Osteoblast (primary cell): ENCODE measurements at places on chromosomes 2 and 18.

GRCh38 chr2:150676747-150677383 lies 189.4 kb upstream of the RND3 start:
- H3K36me3 ChIP-seq, result no peaks in the 10 kb centered on the region
- H3K27ac ChIP-seq, result no peak overlapping the region
- H3K27me3 ChIP-seq, result no peaks in the 10 kb centered on the region
- H3K4me3 ChIP-seq, result no peak overlapping the region
- H3K4me1 ChIP-seq, result peaks cover 27% of the 10 kb centered on the region
- no peak for DNase-seq

DNA sequence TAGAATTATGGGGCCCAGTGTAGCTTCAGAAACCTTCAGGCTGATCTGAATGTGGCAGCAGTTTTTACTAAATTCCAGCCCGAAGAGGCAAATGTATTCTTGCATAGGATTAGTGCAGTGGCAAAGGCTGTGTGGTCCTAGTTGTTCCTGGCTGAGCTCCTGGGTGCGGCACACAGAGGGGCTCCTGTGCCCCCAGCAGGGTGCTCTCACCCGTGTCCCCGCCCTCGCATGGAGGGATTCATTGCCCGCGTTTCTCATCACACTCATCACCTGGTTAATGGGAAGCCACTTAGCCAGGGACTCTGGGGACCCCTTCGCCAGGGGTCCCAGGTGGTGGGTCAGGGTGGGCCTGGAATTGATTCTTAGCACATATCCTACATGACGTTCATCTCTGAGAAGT lies 3.9 kb downstream of the KCNG2 start:
- H3K4me3 ChIP-seq, result no peak overlapping the region
- H3K4me1 ChIP-seq, result no peaks in the 10 kb centered on the region
- H3K27me3 ChIP-seq, result peaks cover 39% of the 10 kb centered on the region
- H3K27ac ChIP-seq, result no peak overlapping the region

DNA sequence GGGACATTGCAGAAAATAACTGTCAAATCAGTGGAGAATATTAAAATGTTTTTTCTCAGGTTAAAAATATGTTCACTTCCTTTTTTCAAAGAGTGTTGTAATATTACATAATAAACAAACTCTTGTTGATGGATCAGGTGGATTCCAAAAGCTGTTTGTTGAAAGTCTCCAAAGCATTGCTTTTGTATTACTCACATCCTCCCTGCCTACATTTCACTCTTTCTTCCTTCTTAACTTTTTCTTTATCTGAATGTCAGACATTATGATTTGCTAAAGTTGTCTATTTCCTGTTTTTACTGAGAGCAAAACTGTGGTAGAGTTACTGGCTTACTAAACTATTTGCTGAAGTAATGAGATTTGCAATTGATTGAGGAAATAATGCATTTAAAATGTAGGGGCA lies 92.1 kb downstream of the CDH19 start:
- no peak for DNase-seq
- H3K27ac ChIP-seq, result no peak overlapping the region
- no peaks in the 10 kb centered on the region for H3K36me3 ChIP-seq
- H3K4me1 ChIP-seq, result no peaks in the 10 kb centered on the region
- H3K27me3 ChIP-seq, result no peaks in the 10 kb centered on the region
- H3K4me3 ChIP-seq, result no peak overlapping the region

- no peak for DNase-seq
- H3K4me1 ChIP-seq, result no peaks in the 10 kb centered on the region
- no peaks in the 10 kb centered on the region for H3K36me3 ChIP-seq
- no peaks in the 10 kb centered on the region for H3K27me3 ChIP-seq
- no peak overlapping the region for H3K27ac ChIP-seq
Observed at GRCh38 chr2:115294999-115295398, 852.6 kb downstream of the DPP10 start.

GRCh38 chr18:63440219-63440618 lies 17.9 kb upstream of the VPS4B start:
- H3K4me3 ChIP-seq, result no peak overlapping the region
- H3K36me3 ChIP-seq, result no peaks in the 10 kb centered on the region
- H3K27me3 ChIP-seq, result no peaks in the 10 kb centered on the region
- peak; percentile 57 for DNase-seq
- H3K27ac ChIP-seq, result no peak overlapping the region

DNA sequence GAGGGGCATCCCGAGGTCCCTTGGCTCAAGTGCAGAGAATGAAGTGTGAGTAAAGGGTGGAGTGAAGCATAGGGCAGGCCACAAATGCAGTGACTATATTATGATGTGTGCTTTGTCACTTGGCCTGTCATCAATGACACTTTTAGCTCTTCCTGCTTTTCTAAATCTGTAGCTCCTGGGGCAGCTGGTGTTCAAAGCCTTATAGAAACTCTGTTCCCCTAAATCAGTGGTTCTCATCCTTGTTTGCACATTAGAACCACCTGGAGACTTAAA lies 135.6 kb upstream of the LGALSL start:
- H3K27ac ChIP-seq, result no peak overlapping the region
- H3K4me3 ChIP-seq, result no peak overlapping the region
- H3K4me1 ChIP-seq, result peaks cover under 1% of the 10 kb centered on the region
- H3K27me3 ChIP-seq, result peaks cover 78% of the 10 kb centered on the region
- no peak for DNase-seq

DNA sequence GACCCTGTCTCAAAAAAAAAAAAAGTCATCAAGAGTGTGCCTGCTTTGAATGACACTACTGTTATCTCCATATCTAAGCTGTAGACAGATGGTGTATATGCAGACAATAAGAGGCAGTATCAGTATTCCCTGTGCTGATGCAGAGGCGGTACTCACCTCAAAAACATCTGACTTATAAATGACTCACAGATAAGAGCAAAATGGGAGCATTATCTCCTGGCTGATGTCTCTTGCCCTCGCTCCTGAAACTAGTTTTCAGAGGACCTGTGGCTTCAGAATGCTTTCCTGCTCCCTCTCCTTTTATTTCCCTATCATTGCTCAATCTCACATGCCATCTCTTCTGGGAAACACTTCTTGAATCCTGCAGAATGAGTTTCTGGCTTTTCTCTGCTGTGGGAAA lies 289.6 kb downstream of the PTPRM start:
- H3K4me1 ChIP-seq, result peaks cover 17% of the 10 kb centered on the region
- H3K27ac ChIP-seq, result no peak overlapping the region

- DNase-seq, result no peak
- H3K4me1 ChIP-seq, result no peaks in the 10 kb centered on the region
- H3K27me3 ChIP-seq, result no peaks in the 10 kb centered on the region
- no peak overlapping the region for H3K27ac ChIP-seq
Observed at GRCh38 chr2:192940767-192941166, 746.0 kb upstream of the TMEFF2 start.

DNA sequence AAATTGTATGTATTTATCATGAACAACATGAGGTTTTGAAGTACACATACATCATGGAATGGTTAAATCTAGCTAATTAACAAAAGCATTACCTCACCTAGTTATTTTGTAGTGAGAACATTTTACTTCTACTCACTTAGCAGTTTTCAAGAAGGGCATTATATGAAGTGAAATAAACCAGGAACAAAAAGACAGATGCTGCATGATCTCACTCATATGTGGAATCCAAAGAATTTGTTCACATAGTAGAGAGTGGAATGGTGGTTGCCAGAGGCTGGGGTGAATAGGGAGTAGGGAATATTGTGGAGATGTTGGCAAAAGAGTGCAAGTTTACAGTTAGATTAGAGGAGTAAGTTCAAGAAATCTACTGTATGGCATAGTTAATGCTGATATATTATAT lies 292.0 kb downstream of the ASXL3 start:
- H3K4me1 ChIP-seq, result no peaks in the 10 kb centered on the region
- no peak for DNase-seq
- no peak overlapping the region for H3K4me3 ChIP-seq
- no peaks in the 10 kb centered on the region for H3K27me3 ChIP-seq
